Choroid plexus epithelial cell (primary cell): ENCODE measurements at places on chromosomes 5 and 9.

DNA sequence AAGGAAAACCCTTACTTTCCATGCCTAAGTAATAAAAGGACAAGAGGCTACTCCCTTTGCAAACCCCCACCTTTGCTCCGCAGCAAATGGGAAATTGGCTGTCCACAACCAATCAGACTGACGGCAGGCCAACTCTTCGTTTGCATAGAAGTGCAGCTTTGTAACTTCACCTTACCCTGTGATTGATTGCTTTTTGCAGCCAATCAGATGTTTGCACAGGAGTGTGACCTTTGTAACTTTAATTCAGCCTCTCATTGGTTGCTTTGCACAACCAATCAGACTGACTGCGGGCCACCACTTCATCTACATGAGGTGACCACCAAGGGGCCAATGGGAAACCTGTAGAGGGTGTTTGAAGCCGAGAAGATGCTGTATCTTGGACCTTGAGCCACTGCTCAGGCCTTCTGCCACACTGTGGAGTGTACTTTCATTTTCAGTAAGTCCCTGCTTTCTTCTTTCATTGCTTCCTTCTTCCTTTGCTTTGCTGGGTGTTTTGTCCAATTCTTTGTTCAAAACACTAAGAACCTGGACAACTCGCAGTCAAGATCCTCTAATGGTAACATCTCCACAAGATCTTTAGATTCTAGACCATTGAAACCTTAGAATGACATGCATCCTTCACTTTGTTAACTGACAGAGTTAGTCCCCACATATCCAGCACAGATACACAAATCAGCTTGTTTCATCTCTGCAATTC is 51.3 kb upstream of the FREM1 start:
- no peak for DNase-seq

GRCh38 chr9:16591092-16591491 is 279.4 kb downstream of the BNC2 start:
- no peak for DNase-seq

DNA sequence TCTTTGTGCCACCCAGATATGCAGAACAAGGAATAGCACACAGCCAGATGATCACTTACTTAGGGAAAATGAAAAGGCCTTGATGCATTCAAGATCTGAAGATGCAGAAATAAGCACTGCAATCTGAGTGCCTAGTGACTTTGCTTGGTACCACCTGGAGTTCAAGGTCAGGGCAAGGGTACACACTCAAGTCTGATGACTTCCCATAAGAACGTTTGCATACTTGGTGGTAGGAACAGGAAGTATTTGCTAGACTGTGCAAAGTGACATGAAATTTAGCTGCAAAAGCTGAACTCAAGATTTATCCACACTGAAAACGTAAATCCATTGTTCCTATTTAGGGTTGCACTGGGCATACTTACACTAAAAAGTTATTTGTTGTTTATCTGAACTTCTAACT is 177.1 kb downstream of the PIK3R1 start:
- DNase-seq: no peak

DNA sequence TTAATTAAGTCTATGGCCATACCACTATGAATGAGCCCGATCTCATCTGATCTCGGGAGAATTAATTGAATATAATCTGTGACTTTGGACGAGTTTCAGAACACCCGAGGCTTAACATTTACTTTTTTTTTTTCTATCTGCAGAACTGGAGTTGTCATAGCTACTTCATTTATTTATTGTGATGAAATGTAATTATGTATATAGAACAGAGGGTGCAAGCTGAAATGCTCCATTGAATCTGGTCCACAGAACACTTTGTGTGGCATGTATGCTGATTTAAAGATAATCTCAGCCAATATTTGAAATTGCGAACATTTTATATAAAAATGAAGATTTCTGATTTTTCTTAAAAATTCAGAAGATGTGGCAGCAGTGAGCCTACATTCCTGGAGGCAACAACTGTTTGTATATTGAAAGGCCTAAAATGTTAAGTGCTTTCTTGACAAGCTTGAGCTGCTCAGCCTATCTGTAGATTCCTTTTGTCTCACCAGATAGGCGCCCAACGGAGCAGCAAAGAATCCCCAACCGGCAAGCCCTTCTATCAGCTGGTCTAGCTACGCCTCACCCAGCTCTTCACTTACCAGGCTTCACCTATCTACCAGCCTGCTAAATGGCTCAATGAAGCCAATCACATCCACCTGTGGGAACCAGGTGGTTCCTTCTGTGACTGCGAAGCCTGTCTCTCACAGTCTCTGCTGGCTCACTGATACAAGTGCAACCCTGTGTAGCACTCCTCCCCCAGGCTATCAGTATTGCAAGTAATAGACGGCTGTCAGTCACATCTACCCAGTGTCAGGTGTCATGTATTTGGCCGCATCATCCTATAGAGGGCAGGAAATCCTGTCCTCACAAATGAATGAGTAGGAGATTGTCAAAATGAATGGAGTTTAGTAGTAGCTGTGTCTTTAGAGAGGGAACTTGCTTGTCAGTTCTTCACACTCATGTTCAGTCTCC is 170.6 kb upstream of the MRPS30 start:
- no peak for DNase-seq

GRCh38 chr9:112170235-112170634 is 4.9 kb downstream of the SUSD1 start:
- DNase-seq: no peak

DNA sequence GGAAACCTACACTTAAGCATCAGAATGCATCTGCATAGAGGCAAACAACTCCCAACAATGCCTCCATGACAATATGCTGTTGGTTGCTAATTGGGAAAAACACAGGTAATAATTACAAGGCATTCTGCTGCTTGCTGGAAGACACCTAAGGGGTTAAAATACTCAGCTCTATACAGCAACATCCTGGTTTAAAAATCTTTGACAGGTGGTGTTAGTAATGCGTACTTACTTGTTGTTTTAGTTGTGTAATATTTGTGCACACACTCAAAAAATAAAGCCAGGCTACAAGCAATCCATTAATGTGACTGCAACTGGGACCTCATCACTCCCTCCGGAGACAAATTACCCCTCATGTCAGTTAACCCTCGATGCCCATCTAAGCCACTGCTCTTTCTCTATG is 126.3 kb upstream of the ELL2 start:
- DNase-seq: no peak

DNA sequence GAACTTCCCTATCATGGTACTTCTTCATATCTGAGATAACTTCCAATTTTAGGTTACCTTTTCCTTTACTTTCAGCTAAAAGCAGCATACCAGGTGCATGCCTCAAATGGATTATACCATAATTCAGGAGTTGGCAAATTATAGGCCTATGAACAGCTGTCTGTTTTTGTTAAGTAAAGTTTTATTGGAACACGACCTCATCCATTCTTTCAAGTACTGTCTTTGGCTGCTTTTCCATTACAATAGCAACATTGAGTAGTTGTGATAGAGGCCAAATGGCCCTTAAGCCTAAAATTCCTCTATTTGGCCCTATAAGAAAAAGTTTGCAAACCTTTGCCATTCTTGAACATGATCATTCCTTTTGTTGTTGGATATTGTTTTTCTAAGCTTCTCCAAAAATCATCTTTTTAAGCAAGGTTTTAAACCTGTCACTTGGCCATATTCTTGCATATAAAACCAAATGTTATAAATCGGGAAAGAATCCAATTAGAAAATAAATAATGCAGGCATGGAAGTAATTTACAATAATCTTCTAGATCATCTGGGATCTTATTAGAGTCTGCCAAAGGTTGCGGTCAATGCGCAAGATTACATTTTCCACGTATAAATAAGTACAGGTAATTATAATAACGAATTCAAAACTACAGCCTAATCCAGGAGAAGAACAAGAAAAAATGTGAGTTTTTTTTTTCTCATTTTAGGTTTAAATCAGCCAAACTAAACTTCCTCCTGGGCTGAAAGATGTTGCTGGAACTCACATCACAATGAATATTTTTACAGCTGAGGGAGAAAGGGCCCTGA is 226.5 kb upstream of the ANKRD55 start:
- no peak for DNase-seq

GRCh38 chr5:132181011-132181629 is 46.5 kb downstream of the P4HA2 start:
- DNase-seq: no peak

- no peak for DNase-seq
Measured at GRCh38 chr5:53884417-53884816, 324.0 kb downstream of the NDUFS4 start.

GRCh38 chr9:127021664-127022363 is 100.6 kb downstream of the ANGPTL2 start:
- DNase-seq: peak; percentile 98

- DNase-seq: peak; percentile 53
Measured at GRCh38 chr9:112531666-112532282, 45.1 kb downstream of the KIAA1958 start.

DNA sequence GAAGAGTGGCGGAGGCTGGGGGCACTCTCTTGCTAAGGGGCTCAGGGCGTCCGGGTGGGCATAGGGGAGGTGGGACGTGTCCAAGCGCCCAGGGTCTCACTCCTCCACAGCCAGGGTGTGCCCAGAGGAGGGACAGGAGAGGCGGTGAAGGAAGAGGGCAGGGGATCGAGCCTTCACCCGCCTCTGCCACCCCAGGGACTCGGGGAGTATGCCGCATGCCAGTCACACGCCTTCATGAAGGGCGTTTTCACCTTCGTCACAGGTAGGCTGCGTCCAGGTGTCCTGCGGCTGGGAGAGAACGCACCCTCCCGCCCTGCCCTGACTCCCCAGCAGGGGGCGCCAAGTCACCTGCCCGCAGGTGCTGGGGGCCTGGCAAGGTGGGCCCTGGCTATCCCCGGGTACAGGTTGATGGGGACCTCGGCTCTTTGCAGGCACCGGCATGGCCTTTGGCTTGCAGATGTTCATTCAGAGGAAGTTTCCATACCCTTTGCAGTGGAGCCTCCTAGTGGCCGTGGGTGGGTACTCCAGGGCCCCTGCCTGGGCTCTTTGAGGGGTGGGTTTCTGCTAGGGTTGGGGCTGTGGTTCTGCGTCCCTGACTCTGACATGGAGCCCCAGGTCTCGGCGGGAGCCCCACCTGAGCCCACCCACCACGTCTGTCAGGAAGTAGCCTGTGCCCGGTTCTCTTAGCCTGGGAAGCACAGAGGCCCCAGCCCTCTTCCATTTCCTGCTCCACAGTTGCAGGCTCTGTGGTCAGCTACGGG is 552 bp downstream of the TMEM141 start:
- DNase-seq: no peak

DNA sequence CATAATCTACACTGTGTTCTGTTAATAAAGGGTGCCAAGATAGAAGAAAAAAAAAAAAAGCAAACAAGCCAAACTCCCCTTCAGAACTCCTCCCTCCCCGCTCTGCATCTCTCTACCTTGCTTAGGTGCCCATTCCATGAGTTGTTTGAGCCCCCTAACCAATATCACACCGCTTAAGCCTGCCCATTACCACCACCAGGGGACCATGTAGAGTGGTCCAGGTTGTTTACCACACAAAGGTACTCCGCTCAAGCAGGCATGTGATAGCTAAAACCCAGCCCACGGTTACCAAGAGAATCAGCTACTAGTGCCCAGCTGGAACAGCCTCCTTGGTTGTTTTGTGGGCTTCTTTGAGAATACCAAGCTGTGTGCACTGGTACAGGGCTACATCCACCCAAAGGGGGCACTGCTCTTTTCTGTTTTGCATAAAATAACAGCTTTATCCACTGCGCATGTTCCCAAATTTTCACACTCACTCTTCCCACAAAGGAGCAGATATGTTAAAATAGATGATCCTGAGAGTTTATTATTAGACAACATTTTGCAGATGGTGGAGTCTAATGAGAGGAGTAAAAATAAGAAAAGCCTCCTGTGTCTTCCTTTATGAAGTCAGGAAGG is 304.1 kb downstream of the DEPDC1B start:
- peak; percentile 7 for DNase-seq

DNA sequence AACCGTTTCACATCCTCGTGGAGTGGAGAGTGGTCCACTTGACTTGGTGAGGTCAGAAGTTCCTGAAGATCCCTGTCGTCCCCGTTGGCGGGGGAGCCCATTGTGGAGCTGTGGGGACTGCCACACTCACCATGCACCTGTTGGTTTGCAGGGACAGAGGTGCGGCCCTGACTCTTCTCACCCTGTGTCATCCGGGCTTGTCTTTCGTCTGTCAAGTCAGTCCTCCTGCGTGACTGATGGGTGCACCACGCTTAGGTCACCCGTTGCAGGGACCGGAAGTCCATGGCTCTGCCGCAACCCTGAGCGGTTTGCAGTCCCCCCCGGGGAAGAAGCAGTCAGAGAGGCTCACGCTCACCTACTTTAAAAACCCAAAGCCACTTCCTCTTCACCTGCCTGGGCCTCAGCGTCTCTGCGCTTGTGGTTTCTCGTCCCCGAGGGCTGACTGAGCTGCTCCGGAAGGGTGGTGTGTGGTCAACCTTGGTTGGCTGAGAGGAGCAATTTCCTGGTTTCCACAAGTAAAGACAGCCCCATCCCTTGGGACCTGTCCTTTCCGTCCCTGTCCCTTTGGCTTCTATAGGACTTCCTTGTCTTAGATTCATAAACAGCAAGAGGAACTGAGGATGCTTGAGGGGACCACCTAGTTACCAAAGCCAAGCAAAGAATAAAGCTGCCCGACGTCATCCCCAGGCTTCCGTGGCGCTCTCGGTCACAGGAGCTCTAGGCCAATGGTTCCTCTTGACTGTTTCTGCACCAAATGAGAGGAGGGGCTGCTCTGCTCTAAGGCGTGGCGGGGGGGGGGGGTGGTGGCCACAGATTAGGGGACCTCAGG is 53.2 kb downstream of the USP20 start:
- no peak for DNase-seq

GRCh38 chr9:33105959-33106358 is 29.5 kb upstream of the SMU1 start:
- DNase-seq: no peak

DNA sequence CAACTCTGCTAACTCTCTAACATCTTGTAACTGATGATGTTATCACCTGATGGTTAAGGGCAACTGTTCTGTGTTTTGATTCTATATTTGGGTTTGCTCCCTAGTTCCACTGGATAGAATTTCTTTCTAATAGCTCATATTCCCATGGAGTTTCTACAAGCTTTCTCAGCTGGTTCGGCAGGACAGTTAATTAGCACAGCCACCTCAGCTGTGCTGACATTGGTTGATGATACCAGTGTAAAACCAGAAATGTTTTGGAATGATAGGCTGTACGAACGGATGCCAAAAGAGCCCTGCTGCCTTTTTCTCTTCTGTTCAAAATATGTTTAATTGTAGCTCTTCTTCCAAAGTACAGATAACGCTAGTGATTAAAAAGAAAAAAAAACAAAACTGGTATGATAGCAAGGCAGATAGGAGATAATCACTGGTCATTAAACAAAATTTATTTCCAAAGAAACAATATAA is 440.5 kb upstream of the ZNF608 start:
- DNase-seq: no peak

DNA sequence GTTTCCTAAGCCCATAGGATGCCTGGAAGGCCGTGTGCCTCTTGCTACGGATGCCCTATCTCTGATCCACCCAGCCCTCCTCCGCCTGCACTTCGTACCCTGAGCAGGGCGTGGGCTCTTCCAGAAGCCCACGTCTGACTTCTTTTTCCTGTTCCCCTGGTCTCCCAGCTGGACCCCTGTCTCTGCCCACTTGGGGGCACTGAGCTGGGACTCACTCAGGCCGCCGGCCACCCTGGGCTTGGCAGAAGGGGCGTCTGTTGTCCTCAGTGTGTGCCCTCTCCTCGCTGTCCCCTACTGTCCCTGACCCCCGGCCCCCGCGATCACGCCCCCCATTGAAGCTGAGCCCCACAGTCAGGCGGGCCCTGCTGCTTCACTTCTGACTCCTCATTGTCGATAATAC is 22.0 kb upstream of the RXRA start:
- no peak for DNase-seq

- DNase-seq: peak; percentile 8
Measured at GRCh38 chr5:58794875-58795274, 212.0 kb downstream of the RAB3C start.
